ENCODE measurements at places on chromosomes 3 and 15.

- DNase-seq: no peak
Measured at GRCh38 chr3:184927796-184928315, 115.9 kb downstream of the VPS8 start.

- DNase-seq: no peak
Measured at GRCh38 chr3:138688871-138689299, 80.3 kb downstream of the FAIM start.

DNA sequence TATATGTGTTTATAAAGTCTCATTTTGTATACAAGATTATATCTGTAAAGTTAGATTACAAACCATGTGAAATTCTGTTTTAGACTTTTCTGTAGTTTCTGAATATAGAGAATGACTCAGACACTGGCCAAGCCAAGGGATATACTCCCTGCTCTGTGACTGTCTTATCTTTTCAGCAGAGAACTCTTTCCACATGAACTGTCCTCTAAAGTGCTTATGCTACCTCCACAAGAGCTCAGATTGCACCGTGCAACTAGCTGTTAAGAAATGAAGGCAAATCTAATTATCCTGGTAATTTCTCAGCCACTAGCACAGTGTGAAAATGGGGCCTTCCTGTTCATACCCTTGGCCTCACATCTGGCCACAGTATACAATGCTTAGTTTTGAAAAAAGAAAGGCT lies 44.3 kb upstream of the CPNE4 start:
- DNase-seq: no peak

GRCh38 chr15:68651916-68652525 lies 73.2 kb downstream of the CORO2B start:
- DNase-seq: no peak

DNA sequence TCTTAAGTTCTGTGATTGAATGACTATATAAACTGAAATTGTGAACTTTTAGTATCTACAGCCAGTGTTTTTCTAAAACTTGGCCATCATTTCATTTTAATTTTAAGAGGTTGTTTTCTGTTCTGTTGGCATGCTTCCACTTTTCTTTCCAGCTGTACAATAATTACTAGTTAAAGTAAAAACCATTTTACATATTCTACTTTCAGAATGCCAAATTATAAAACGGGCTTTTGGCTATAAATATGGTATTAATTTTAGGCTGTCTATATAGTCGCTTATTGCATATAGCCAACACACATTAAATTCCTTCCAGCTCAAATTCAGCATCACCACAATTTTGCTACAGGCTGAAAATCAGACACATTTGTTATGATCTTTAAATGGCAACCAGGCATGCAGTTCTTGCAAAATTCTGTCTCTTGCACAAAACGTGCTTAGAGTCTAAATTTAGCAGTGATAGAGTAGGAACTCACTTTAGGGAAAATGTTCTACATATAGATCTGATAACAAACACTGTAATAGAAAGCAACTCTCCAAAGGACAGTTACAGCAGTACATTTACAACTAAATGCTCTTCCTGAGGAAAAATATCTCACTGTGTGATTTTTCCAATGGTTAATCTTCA lies 81.1 kb downstream of the BTD start:
- no peak for DNase-seq

- no peak for DNase-seq
Measured at GRCh38 chr3:24263069-24263668, 231.5 kb downstream of the THRB start.

DNA sequence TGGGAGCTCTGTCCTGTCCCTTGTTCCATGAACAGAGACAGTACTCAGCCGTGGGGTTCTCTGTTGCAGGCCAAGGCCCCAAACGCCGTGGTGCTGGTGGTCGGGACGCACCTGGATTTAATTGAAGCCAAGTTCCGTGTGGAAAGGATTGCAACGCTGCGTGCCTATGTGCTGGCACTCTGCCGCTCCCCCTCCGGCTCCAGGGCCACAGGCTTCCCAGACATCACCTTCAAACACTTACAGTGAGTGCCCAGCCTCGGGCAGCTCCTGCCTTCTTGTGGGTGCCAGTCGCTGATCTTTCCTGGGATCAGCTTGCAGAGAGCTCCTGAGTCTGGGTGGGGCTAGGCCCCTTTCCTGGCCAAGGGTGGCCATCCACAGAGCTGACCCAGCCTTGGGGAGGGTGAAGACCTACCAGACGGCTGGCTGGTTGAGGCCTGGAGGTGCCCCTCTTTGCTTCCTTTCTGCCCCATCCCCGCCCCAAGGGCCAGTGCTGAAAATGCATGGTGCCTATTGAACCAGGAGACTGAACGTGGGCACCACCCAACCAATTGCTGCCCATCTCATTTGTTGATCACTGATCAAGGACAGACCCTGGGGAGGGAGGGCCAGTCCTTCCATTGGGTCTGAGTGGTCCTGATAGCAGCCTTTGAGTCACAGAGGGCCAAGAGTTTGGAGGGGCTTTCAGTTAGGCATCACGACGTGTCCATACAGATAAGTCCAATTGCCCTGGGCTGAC lies 106.9 kb downstream of the LRRK1 start:
- no peak for DNase-seq

GRCh38 chr3:117856354-117856753 lies 1146.8 kb downstream of the TUSC7 start:
- no peak for DNase-seq

GRCh38 chr3:59425942-59426341 lies 376.1 kb upstream of the CFAP20DC start:
- DNase-seq: no peak

DNA sequence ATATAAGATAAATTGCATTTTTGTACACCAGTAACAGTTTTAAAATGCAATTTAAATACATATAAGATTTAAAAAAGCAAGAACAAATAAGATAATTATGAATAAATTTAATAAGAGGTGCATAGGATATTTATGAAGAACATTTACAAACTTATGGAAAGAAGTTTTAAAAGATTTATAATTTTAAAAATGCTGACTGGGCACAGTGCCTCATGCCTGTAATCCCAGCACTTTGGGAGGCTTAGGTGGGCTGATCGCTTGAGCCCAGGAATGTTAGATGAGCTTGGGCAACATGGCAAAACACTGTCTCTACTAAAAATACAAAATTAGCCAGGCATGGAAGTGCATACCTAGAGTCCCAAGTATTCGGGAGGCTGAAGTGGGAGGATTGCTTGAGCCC lies 37.8 kb downstream of the EOMES start:
- no peak for DNase-seq

GRCh38 chr3:73207946-73208440 lies 146.5 kb downstream of the EBLN2 start:
- DNase-seq: no peak

GRCh38 chr3:67715971-67716370 lies 61.6 kb upstream of the SUCLG2 start:
- no peak for DNase-seq

DNA sequence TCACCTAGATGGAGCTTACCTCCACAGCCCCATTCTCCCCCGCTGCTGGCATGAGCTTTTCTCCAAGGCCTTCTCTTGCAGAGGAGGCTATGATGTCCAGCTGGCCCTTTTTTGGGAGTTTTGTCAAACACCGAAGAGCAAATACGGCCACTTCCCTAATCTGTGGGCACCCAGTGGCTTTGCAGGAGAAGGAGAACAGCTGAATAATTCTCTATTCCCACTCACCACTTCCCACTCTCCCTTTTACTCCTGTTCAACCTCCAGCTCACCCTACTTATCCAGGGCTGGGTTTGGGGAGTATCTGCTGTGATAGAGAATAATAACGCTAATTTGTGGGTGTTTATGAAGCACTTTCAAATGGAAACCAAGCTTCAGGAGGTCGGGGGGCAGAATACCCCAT lies 93.0 kb downstream of the AAGAB start:
- DNase-seq: no peak

DNA sequence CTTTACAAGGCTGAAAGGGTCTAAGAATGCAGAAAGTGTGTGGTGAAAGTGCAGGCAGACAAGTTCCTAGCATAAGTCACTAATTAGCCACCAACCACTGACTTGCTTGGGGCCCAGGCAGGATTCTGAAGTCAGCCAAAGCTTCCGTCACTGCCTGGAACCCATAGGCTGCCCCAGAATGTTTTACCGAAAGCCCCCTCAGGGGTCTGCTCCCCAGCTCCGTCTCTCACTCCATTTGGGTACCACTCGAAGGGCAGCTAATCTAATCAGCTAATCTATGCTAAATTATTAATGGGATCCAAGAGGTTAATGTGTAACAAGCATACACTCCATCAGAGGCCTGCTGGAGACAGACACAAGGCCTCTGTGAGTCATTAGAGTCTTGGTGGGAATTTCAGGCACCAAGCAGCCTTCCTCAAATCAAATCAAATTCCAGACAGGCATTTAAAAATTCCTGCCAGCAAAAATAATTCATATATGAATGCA lies 13.2 kb downstream of the ADAMTS9 start:
- no peak for DNase-seq

- DNase-seq: no peak
Measured at GRCh38 chr3:5441401-5441800, 253.9 kb downstream of the EDEM1 start.

DNA sequence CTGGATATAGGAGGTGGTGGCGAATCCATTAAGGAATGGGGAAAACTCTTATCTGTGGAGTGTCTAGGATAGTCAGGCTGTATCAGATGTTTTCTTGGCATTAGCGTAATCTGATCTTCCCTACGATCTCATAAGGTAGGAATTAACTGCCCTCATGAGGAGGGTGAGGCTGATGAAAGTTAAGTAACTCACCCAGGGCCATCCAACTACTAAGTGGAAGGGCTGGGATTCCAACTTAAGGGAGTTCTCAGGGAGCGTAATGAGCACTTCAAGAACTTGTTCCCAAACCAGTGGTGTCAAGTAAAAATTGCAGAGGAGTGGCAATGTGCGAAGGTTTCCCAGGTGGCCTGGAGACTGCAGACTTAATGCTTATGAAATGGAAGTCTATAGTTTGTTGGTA lies 55.9 kb upstream of the OSBPL11 start:
- DNase-seq: no peak

GRCh38 chr15:89019436-89019835 lies 68.8 kb upstream of the ABHD2 start:
- DNase-seq: no peak

GRCh38 chr15:69058830-69059556 lies 44.5 kb downstream of the NOX5 start:
- peak; percentile 80 for DNase-seq

GRCh38 chr3:196620161-196620604 lies 19.3 kb upstream of the NRROS start:
- no peak for DNase-seq

- no peak for DNase-seq
Measured at GRCh38 chr15:79991826-79992225, 20.8 kb upstream of the BCL2A1 start.

DNA sequence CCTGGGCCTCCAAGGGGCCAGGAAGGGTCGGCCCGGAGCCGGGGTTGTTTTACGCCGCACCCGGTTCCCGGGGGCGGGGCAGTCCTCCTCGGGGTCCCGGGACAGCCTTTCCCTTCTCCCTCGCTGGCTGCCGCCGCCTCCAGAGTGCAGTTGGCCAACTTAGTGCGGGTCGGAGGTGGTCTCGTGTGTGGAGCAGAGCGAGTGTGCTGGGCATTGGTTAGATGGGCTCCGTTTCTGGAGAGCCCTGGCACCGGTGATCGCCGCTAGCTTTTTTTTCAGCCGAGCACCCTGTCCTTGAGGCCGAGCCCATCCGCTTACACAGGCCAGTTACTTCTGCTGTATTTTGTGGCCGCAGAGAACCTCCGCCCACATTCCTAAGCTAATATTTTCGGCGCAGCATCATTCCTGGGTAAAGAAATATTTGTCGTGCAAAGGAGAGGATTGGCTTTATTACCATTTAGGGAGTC lies 585 bp downstream of the KIF23 start:
- peak; percentile 73 for DNase-seq

- no peak for DNase-seq
Measured at GRCh38 chr3:112261742-112262141, 32.3 kb downstream of the SLC9C1 start.

DNA sequence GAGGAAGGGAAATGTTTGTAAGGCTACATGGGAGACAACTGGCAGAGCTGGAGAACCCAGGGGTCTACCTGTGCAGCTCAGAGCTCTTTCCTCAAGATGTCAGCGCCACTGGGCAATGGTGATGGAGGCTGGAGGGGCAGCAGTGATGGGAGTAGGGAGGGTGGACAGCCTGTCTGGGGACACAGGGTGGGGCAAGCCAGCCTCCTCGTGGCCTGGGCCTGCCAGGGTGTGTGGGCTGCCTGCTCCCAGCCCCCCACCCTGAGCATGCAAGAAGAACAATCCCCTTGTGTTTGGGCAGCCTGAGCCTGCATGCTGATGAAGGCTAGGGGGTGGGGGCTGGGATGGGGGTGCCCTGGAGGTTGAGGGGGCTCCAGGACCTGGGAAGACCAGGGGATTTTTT lies 1.2 kb downstream of the PCBP4 start:
- DNase-seq: no peak

- DNase-seq: no peak
Measured at GRCh38 chr3:178359728-178360127, 176.5 kb upstream of the KCNMB2 start.

DNA sequence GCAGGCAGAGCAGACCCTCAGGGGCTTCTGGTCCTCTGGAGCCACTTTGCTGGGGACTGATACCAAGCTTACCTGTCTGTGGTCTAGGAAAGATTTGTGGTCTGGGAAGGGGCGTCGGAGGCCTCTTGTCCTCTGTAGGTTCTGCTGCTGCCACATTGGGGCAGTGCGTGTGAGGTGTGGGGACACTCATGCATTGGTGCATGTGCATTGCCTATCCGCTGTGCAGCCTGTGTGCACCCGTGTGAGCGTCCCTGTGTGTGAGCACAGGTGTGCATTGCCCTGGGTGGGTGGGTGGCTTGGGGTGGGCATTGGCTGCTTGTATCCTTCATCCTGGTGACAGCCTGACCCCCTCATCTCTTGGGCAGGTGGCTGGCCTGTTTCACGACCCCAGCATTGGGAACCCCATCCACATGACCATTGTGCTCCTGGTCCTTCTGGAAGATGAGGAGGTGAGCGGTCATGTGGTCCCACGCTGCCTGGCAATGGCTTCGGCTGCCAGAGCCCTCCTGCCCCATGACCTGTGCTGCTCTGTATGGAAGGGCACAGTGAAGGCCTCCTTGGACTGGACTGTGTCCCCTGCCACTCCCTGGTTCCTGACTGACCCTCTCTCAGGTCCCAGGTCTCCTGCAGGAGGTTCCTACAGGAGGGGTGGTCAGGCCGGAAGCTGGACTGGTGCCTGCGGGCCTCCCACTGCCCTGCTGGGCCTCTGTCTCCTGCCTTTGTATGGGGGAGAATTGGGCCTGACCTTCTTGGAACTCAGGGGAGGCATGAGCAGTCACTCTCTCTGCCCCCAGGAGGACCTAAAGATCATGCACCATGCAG lies 41.5 kb downstream of the SAXO2 start:
- no peak for DNase-seq

GRCh38 chr3:31093606-31094005 lies 199.1 kb upstream of the GADL1 start:
- DNase-seq: no peak

DNA sequence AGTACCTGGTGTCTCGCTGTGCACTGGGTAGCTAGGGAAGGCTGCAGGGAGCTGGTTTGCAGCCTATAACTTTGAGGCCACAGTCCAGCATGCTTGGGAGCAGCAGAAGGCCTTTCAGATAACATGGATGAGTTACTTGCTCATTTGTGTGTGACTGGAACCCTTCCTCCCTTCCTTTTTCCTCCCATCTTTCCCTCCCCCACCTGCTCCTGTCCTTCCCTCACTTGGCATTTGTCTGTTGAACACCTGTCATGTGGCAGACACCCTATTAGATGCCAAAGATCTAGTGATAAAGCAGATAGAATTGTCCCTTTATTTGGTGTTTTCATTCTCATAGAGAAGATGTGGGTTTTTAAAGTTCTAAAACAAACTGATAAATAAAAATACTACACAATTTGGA lies 71.6 kb downstream of the LRTM1 start:
- DNase-seq: no peak

Measured in amniotic stem cell (primary cell).